ENCODE measurements at places on chromosomes 6 and 20.
A peak's percentile ranks its signal among the peaks of the same experiment; 100 is the strongest.

DNA sequence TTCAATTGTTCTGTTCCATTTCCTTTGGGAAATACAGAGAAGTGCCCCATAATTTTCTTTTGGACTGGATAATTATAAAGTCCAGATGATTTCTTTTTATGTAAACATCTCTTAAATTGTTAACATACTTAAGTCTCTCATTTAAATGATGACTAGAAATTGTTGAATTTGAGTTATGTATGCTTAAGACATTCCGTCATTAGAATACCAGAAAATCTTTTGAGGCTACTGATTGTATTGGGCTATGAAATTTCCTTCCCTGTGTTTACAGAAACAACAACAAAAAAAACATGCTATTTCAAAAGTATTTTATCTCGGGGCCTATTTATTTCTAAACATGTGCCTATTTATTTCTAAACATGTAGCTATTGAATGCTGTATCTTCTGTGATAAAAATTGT, 125.4 kb downstream of the SH3BGRL2 start:
- no peak for DNase-seq

DNA sequence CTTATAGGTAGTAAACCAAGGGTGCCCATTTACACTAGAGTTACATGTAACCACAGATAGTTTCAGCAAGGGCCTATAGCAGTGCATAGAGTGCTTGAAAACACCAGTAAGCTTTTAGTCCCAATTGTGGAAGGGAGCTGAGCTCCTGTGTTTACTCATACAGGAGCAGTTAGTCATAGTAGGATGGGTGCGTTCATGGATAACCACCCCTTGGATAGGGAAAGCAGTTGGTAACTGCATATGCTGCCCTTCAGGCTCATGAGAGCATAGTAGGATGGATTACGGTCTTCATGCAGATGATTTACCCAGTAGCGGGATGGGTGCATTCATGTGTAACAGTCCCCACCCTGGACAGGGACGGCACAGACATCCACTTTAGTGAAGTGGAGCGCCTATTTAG, 45.1 kb downstream of the OR2B6 start:
- DNase-seq: no peak

DNA sequence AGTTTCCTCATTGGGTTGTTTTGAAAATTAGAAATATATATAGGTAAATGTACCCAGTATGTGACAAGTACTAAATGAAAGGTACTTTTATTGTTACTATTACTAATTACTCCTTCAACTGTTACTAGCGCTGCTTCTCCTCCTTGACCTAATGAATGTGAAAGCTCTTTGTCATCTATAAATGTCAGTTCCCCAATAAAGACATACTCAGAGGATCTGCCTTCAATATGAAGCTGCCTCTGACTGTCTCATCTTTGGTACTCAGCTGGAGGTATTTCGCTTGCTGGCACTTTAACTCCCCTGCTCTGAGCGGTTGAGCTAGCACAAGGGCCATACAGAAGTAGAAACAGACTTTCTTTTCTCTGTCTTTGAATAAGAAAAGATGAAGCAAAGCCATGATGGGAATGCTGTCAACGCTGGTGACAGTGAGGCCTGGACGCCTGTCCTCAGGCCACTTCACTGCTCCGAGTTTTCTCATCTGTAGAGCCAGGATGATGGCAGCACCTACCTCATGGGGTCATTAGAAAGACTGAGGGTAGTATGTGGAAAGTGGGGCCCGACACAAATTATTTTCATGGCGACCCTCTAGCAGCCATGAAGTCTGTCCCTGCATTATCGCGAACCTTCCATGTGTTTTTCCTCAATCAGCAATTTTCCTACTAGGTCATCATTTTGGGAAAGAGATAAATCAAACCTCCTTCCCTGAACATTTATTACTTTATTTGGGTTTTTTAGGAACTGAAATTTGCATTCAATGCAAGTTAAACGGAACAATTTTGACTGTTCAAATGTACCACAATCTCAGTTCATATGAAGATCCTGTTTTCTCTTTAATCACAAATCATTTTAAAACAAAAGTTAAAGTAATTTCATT, 55.9 kb upstream of the SNX9 start:
- no peak for DNase-seq

- DNase-seq: no peak
Observed at GRCh38 chr6:96073555-96073954, 57.8 kb downstream of the FUT9 start.

DNA sequence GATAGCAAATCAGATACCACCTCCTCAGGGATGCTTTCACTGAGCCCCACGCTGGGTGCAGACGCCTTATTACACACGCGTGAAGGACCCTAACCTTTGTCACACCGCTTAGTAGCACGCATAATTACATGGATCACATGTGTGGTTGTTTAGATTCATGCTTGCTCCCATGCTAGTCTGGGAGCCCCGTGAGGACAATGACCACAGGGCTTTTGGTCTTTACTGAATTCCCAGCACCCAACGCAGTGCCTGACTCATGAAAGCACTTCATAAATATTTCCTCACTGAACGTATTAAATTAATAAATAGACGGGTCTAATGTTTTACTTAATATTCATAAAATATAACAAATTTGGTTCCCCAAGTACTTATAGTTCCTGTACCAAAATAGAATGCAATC, 132.5 kb downstream of the ALDH8A1 start:
- no peak for DNase-seq

DNA sequence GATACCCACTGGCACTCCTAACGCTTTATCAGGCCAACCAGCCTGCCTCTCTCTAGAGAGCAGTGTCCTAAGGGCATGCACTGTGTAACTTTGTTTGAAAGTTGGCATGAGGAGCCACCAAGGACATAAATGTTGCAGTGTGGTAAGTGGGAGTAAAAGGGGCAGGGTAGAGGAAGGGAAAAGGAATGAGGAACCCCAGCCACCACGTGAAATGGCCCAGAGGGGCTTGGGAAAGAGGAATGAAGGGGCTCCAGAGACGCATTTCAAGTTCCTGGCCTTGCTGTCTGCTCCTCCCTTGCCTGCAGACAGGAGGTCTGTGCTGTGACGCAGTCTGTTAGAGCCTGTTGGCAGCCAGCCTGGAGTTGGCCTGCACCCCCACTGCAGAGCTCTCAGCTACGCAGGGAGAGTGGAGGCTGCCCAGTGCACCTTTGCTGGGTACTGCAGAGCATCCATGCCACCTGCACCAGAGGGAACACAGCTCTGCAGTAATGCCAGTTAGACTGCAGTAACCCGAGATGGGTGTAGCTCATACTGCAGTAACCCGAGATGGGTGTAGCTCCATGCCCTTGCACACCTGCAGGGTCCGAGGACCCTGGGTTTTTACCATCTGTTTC, 86.8 kb upstream of the SNAP25 start:
- DNase-seq: peak; percentile 12

GRCh38 chr20:4102381-4102780, 87.0 kb upstream of the RNF24 start:
- no peak for DNase-seq

- no peak for DNase-seq
Observed at GRCh38 chr6:154791556-154792317, 58.5 kb downstream of the SCAF8 start.

GRCh38 chr20:49503176-49503575, 20.7 kb upstream of the KCNB1 start:
- DNase-seq: no peak

- peak; percentile 6 for DNase-seq
Observed at GRCh38 chr20:34268851-34269636, 27.8 kb downstream of the ASIP start.

DNA sequence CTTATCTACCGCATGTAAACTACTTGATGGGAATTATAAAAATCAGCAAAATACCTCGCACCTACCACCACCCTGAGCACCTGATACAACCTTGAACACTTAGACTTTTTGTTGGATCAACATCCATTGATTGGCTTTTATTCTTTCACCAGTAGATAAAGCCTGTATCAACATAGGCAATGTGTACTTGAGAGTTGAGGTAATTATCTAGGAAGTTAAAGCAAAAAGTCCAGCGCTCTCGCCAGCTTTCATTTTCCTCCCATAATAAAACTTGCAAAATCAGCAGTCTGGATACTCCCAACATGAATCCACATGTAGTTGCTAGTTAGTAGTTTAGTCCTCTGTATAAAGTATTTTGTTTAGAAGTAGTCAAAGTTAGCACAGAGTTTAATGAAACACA, 132.0 kb upstream of the PRDM1 start:
- DNase-seq: no peak

Measured in amygdala (tissue), 56 donors.